Aorta (tissue), 5 donors: ENCODE measurements at places on chromosomes 3 and 15.

DNA sequence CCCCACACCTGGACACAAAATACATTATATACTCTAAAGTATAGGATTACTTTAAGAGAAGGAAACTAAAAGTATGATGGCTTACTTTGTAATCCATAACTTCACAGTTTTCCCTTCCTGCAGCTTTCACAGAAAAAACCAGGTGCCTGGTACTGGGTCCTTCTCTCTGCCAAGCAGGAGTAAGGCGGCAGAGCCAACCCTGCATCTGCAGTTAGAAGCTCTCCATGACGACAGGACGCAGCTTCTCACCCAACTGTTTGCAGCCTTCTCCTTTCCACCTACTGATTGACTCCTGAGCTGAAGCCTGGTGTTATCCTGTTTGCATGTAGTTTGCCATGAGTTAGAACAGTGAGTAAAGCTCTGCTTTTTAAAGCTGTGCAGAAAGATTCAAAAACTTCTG, 6.7 kb downstream of the MRAS start:
- no peak for DNase-seq

DNA sequence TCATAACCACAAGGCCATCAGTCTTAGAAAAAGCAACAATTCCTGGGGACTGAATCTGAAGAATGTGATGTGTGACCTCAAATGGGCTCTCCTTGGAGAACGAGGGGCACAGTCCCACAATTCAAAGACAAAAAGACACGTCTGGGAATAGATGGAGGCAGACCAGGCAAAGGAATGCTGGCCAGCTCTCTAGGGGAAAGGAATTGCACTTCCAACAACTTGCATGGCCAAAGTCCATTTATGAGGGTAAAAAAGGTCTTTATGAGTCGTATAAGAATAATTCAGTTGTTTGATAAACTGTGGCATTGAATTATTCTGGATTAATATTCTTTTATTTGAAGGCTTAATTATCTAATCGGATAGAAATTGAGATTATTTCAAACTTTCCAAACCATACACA, 180.5 kb upstream of the FEZF2 start:
- no peak for DNase-seq

- DNase-seq = no peak
Observed at GRCh38 chr3:168070919-168071318, 24.8 kb downstream of the GOLIM4 start.

GRCh38 chr15:99566157-99566897, 543 bp downstream of the MEF2A start:
- peak; percentile 44 for DNase-seq

DNA sequence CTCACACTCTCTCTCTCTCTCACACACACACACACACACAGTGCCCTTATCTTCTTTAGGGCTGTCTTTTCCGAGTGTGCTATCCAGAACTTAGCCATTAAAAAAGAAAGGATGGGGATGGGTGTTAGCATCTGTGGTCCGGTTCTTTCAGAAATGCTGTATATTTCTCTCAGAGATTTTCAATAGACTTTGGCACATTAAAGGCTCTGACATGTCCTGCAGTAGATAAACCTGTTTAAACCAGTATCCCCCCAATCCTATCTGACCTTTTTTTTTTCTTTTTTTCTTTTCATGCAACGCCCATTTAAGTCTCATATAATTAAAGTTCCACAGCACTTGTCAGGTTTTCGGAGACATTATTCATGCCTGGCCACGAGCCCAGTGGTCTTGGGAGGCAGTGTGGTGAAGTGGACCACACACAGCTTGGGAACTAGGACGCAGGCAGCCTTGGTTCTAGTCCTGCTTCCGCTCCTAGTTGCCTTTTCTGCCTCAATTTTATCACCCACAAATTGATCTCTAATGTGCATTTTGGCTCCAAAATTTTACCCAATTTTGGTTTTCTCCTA, 13.3 kb downstream of the CAV3 start:
- peak; percentile 10 for DNase-seq

DNA sequence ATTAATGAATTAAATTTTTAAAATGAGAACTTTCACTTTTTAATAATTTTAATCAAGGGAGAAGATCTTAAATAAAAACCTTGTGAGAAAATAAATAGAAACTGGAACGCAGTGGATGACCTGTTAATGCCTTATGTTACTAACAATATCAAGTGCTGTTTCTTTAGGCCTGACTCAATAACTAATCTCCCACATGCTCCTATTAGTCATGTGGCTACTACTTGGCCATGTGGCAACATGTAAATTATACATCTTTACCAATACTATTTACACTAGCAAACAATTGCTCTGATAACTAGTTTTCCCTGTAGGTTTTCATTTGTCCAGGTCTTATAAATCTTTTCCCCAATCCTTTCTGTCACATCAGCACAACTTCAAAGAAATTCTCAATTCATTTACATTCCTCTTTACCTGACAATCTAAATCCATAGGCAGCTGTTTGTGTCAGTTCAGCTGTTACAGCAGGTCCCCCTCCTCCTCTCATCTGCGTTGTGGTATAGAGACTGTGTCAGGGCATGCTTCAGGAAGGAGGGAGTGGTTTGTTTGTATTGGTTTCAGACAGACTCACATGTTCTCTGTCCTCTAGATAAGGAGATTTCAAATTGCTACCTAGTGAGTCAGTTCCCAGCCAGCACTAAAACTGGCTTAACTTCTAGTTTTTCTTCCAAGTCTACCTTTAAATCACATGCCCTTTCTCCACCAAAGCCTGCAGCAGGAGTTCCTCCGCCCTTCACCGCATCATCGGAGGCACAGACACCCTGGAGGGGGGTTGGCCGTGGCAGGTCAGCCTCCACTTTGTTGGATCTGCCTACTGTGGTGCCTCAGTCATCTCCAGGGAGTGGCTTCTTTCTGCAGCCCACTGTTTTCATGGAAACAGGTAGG, 11.3 kb upstream of the C3orf52 start:
- no peak for DNase-seq

- DNase-seq = no peak
Observed at GRCh38 chr15:81407718-81408117, 33.7 kb upstream of the TMC3 start.

DNA sequence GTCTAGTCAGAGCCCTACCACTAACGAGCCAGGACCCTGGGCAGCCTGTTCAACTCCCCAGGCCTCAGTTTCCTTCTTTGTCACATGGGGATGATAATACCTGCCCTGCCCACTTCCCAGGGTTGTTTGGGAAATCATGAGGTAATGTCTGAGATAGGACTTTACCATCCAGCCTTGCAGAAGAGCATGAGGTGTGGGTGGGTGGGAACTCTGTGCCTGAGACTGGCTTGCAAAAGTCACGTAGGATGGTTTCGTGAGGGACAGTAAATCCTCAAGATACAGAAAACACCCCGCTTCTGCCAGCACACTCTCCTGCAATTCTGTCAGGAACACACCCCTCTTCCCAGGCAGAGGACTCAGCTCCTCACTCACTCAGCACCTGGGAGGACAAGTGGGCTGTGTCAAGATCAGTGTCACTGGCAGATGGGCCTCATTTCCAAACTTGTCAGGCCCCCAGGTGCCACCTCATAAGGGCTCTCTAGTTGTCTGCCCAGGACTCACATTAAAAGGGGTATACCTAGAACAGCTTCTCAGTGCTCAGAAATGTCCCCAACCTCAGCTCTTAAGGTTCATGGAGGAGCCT, 58.4 kb downstream of the DAPK2 start:
- DNase-seq = no peak

GRCh38 chr3:139317660-139318430, 26.0 kb upstream of the MRPS22 start:
- DNase-seq = no peak

DNA sequence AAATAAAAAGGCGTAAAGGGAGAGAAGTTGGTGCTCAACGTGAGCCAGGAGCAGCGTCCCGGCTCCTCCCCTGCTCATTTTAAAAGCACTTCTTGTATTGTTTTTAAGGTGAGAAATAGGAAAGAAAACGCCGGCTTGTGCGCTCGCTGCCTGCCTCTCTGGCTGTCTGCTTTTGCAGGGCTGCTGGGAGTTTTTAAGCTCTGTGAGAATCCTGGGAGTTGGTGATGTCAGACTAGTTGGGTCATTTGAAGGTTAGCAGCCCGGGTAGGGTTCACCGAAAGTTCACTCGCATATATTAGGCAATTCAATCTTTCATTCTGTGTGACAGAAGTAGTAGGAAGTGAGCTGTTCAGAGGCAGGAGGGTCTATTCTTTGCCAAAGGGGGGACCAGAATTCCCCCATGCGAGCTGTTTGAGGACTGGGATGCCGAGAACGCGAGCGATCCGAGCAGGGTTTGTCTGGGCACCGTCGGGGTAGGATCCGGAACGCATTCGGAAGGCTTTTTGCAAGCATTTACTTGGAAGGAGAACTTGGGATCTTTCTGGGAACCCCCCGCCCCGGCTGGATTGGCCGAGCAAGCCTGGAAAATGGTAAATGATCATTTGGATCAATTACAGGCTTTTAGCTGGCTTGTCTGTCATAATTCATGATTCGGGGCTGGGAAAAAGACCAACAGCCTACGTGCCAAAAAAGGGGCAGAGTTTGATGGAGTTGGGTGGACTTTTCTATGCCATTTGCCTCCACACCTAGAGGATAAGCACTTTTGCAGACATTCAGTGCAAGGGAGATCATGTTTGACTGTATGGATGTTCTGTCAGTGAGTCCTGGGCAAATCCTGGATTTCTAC, at the start of gene RARB:
TSS of gene RARB (plus strand) at position 322 of the 847 bp plus-strand sequence. CDS start at position 791, 469 bp downstream.
- peak; percentile 83 for DNase-seq

GRCh38 chr3:40737343-40737742, 212.6 kb downstream of the ZNF621 start:
- DNase-seq = no peak

- DNase-seq = peak; percentile 92
Observed at GRCh38 chr3:119579366-119580066, at the start of gene ADPRH. Gene ADPRH, plus strand, starts transcription at chr3:119579492. Its CDS starts 2,678 bp downstream, at chr3:119582170.

- DNase-seq = no peak
Observed at GRCh38 chr3:18134386-18135059, 290.6 kb downstream of the SATB1 start.

- no peak for DNase-seq
Observed at GRCh38 chr3:175093748-175094147, 234.6 kb downstream of the NAALADL2 start.

- DNase-seq = no peak
Observed at GRCh38 chr3:181568248-181568647, 143.5 kb upstream of the SOX2 start.

GRCh38 chr3:55569033-55569599, 82.0 kb upstream of the WNT5A start:
- DNase-seq = no peak

DNA sequence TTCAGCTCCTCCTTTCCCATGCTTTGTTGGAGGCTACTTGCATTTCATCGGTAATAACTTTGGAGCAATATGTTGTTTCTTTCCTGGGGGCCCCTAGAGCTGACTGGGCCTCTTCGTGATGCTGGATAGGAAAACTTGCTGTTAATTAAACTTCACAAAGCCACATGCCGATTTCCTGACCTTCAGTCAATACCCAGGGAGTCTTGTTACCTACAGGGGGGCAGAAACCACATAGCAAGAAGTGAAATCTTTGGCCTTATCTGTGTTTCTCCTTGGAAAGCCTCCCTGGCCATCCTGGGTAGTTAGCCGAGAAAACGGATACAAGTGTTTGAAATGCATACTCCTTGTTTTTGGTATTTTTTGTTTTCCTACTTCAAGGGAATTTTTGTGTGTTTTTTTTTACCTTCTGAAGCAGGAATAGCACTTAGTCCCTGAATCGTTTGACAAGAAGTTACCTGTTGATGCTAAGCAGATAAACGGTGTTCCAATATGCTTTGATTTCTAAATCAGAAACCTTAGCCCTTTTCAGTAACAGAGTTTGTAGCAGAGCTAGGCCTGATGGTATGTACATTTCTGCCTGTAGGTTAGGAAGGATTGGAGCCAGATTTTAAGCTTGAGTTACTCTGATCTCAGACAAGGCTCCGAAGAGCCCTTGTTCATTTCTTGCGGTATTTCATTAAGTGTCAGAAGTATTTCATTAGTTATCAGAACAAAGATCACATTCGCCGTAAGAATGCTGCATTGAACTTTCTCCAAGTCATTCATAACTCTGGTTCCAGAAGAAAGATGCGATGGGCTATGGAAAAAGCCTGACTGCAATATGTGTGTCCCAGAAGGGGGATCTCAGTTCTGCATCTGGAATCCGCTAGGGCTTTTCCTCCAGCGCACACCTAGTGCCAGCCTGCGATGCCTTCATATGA, 111.5 kb downstream of the THSD4 start:
- DNase-seq = no peak

DNA sequence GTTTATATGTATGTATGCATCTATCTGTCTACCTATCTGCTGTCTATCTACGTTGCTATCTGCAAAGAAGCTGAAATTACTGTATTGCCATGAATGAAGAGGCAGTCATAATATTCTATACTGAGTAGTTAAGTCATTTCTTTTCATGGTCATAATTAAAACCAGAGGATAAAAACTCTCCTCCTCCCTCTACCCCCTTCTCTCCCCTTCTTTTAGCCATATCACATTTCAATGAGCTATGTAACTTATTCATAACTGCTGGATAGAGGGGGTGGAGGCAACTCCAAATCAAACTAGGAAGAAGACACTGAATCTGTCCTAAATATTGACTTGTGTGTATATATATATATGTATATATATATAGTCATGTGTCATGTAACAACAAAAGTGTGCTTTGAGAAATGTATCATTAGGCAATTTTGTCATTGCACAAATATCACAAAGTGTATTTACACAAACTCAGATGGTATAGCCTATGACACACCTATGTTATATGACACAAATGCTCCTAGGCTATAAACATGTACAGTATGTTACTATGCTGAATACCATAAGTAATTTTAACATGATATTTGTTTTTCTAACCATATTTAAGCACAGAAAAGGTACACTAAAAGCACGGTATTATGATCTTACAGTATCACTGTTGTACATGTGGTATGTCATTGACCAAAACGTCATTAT, 229.7 kb upstream of the KCNMB2 start:
- DNase-seq = no peak

- DNase-seq = no peak
Observed at GRCh38 chr3:49668414-49668797, 5.7 kb upstream of the APEH start.

DNA sequence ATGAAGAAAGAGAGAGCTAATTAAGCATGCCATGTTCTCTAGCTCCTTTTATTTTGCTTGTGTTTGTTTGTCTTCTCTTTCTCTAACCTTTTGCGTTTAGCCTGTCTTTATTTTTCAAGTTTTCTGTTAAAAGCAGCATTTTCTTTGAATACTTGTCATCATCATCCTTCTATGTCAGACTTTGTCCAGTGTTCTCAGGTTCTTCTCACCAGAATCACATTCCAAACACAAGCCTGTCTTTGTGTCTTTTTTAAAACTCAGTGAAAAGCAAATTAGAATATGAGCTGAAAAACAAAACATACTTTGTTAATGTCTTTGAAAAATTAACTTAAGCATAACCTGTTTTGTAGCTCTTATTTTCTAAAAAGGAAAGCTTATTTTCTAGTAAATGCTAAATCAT, 62.4 kb downstream of the LEKR1 start:
- DNase-seq = no peak

- DNase-seq = peak; percentile 47
Observed at GRCh38 chr3:128335621-128336296, 130.9 kb downstream of the DNAJB8 start.

- no peak for DNase-seq
Observed at GRCh38 chr3:196821806-196822355, 45.8 kb upstream of the SENP5 start.

DNA sequence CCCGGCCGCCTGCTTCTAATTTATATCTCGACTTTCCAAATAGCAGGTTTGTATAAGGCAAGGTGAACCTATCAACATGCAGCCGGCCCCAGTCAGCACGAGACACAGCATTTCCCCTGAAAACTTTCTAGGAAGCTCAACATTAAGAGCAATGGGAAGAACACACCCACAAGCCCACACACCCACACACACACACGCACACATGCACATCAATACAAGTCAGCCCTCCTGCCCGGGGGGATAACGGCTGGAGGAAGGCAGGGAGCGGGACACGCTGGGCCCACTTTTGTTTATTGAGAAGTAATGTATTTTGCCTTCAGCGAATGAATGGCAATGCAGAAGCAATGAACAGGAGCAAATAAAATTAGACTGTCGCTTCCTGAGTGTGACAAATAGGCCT, 83.5 kb downstream of the PCSK6 start:
- no peak for DNase-seq
